ENCODE measurements at places on chromosomes 12 and 14. TPM values are rescaled to one million over a fixed set of nuclear protein-coding genes. Genes with fewer than 3 reads are reported as not detected.

GRCh38 chr12:14995583-14996425 is 23.0 kb downstream of the PDE6H start:
- no peak for DNase-seq

- DNase-seq: no peak
Measured at GRCh38 chr12:29198901-29199300, 49.8 kb downstream of the FAR2 start.

The TPI1 gene
- 1,427 TPM for total RNA-seq

- no peak for DNase-seq
Measured at GRCh38 chr14:37122288-37122687, 50.1 kb downstream of the SLC25A21 start.

DNA sequence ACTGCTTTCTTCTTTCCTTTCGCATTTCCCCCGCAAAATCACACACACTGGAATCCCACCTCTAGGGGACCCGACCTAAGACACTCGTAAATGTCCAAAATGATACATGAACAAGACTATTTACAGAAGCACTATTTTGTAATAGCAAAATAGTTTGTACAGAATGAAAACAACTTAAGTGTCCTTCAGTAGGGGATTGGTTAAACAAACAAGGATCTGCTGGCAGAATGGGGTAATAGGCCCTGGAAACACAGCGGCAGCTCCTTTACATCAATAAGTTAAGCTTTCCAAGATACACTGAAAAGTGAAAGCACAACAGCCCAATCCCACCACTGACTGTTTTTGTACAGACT is 48.8 kb downstream of the LTBP2 start:
- DNase-seq: no peak

DNA sequence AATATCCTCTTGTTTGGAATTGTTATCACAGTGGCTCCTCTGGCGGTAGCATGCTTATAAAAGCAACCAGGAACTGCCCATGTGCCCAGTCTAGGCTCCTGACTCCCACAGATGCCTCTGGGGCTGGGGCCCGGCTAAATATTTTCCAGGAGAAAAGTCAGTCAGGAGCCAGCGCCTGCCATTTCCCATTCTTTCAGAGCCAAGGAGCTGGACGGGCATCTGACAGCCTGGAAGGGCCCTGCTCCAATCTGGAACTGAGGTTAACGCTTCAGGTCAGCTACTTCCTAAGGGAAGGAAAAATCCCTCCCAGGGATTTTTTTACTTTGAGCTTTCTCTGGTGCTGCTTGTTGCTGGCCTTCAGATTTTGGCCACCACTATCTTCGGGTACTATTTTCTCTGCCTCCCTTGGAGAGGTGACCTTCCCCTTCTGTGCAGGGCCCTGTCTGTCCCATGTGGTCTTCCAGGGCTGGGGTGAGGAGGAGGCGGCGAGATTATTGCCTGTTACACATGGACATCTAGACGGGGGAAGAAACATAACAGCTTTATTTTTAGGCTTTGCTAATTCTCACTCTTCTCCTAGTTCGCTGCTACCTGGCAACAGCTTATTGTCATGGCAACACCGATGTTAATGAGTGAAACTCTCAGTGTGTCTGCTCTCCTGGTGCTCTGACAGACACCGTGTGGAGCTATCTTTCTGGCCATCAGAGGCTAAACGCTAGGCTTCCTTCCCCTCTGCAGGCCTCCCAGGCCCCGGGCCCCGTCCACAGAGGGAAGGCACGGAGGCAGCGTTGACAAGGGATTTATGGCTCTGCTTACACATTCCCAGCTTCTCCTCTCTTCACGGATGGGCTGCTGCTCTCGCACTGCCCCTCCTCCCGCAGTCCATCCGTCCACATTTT is 160.4 kb downstream of the CACNA1C start:
- no peak for DNase-seq

DNA sequence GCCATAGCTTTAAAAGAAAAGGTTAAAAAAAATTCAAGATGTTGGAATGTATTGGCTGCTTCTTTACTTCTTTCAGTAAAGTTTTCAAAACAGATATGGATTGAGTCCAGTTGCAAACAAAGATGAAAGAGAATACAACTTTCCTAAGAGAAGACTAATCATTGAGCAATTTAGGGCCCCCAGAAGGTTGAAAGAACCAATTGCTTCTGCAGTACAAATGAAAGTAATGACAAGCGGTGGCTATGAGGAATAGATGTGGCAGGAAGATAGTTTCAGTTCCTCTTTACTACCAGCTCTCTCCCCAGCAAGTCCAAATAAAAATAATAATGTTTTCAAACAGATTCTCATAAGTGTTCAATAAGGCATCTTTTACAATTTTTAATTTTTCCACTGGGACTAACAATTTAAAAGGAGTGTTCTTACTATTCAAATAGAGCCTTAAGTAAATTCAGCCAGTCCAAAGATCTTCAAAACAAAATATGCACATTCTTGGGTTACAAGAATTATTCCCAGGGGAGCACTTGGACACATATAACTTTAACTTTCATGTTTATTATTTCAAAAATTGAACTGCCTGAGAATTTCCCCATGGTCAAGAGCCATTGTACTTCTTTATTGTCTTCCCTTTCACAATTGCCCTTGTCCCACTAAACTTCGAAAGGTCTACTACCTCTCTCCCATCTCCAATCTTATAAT is 62.3 kb upstream of the PPP1R12A start:
- DNase-seq: no peak

GRCh38 chr14:106269451-106270204 is 743.2 kb downstream of the TMEM121 start:
- DNase-seq: no peak

- no peak for DNase-seq
Measured at GRCh38 chr12:66296176-66296683, 6.1 kb upstream of the HELB start.

DNA sequence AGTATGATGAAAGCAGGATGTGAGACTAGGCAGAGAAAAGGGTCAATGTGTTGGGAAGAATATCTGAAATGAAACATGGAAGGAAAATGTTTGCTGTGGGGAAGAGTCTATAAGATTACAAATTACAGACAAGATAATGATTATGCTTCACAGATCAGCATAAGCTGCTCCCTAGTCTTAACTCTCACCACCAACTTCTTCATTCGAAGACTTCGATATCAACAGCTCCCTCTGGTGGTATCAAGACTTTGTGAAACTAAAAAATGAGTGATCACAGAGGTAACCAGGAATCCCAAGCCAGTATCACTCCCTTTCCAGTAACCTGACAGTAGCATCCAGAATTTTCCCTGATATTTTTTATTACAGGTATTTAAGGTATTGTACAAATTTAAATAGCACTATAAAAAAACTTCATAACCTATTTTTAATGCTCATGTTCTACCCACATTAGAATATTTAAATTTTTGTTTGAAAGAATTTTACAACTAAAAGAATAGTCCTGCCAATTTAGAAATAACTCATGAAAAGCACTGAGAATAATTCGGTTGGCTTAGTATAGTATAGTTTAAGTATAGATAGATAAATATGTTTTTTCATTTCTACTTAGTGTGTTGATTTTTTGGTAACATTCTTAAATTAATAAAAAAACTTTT is 84.4 kb downstream of the C2CD5 start:
- DNase-seq: no peak

- no peak for DNase-seq
Measured at GRCh38 chr14:69335371-69335771, 62.7 kb downstream of the ERH start.

DNA sequence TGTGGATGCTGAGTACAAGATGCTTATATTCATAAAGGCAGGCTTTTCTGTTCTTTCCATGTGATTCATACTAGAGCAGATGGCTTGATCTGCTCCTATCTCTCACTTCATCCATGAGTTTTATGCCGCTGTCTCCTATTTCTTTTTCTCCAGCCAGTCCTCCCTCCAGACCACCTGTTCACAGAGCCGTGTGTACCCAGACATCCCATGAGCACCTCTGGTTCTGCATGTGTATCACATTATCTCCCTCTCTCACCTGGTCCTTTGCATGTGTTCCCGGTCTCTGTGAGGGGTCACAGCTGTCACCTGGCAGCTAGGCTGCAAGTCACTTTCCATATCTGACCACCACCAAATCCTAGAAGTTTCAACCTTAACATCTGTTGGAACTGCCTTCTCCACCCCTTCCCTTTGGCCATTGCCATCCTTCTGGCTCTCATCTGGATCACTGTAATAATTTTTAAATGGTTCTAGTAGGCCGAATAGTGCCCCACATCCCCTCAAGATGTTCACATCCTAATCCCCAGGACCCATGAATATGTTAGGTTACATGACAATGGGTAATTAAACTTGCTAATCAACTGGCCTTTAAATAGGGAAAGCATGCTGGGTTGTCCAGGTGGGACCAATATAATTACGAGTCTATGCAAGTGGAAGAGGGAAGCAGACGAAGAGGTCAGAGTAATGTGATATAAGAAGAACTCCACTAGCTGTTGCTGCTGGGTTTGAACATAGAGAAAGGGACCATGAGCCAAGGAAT is 168.1 kb downstream of the SNAPC1 start:
- DNase-seq: no peak

- DNase-seq: no peak
Measured at GRCh38 chr12:65306366-65307168, 28.1 kb downstream of the MSRB3 start.

- no peak for DNase-seq
Measured at GRCh38 chr12:110337912-110338710, 57.1 kb downstream of the ATP2A2 start.

The KRT5 gene
- not detected for total RNA-seq

Measured in activated T-helper 1 cell treated with anti-CD3 and anti-CD28 coated beads, Interleukin-12 subunit alpha, Interleukin-12 subunit beta, Interleukin-2, Interleukin-4 antibody, amounts not matched to agents 30 ng/mL and 10 ng/mL and 1 ng/mL, durations not matched to agents 14 hours and 24 hours and 36 hours (primary cell).